ENCODE measurements at places on chromosomes 6 and 20. TPM values are rescaled to one million over a fixed set of nuclear protein-coding genes. Genes with fewer than 3 reads are reported as not detected.

Gene C6orf15
- total RNA-seq, result not detected

Gene GPRC6A
- total RNA-seq, result not detected

Gene PGC
- not detected for total RNA-seq

- DNase-seq, result no peak
Observed at GRCh38 chr6:135475292-135475886, 22.2 kb downstream of the AHI1 start.

Measured in Calu3 (cell line).